ENCODE measurements at places on chromosomes 1 and 21.

GRCh38 chr1:109156916-109157385 is 43.0 kb downstream of the ELAPOR1 start:
- no peak for DNase-seq

GRCh38 chr1:87336623-87337067 is 8.0 kb downstream of the LMO4 start:
- DNase-seq = no peak

- no peak for DNase-seq
Observed at GRCh38 chr1:11736746-11737639, 1.1 kb downstream of the AGTRAP start.

- DNase-seq = no peak
Observed at GRCh38 chr1:236024641-236025040, 40.2 kb downstream of the NID1 start.

GRCh38 chr1:43366601-43367025 is 1.2 kb downstream of the ELOVL1 start:
- DNase-seq = no peak

DNA sequence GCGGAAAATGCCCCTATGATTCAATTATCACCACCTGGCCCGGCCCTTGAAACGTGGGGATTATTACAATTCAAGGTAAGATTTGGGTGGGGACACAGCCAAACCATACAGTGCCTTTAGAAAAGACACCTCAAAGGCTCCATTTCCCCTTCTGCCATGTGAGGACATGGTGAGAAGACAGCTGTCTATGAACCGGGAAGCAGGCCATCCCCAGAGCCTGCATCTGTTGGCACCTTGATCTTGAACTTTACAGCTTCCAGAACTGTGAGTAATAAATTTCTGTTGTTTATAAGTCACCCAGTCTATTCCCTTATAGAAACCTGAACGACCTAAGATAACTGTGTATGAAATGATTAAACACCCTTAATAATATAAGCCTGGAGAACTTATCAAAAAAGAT is 61.6 kb downstream of the KIFAP3 start:
- no peak for DNase-seq

DNA sequence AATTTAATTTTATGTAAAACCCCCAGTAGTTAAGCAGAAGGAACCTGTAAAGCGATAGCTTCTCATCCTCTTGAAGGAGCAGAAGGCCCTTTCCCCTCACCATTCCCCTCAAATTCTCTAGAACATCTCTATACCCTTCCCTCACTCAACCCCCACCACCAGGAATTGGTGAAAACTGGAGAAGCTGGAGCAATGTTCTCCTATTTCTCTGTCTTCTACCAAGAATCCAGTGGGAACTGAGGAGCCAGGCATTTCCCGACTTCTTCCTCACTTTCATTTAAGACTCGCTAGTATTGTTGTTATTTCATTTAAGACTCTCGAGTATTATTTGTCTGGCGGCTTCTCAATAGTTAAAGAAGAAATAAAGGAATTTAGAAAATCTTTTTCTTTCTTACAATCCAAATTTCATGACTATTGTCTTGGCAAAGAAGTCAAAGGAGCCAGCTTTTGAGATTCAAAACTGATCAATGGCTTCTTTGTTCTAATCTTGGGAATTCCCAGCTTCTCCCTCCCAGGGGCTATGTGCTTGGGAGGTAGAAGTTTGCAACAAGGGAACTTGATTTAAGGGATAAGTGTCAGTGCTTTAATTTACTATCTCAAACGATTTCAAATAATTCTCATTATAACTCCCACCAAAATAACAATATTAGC is 253.3 kb upstream of the ADGRL2 start:
- no peak for DNase-seq

DNA sequence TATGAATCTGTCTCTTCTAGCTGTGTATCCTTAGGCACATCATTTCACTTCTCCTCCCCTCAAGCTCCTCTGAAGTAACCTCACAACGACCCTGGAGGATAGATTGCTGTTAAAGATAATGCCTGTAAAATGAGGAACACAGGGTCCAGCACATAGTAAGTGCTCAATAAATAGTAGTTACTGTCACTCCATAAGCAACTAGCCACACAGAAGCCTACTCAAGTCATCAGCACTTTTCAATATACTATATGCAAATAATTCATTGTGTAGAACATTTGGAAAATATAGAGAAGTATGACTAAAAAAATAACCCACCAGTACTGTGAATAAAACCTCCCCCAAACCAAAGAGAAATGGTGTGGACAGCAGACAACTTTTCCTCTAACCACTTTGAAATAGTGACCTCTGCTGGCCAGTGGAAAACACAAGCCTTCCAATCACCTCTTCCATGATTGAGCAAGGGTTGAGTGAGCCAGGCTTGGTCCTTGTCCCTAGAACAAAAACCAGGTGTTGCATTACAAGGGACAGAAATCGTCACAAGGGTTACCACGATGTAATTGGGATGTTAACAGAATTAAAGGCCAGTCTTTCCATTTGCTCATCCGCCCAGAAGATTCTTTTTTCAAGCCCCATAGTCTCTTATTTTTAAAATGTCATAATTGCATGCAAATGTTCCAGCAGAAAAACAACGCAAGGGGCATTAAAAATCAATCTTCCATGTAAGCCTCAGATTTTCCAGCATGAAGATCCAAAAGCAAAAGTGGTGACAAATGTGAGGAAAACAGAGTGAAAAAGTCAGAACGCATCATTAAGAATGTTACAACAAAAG is 15.7 kb upstream of the GLIS1 start:
- no peak for DNase-seq

- DNase-seq = no peak
Observed at GRCh38 chr1:34549199-34549598, 205.6 kb upstream of the GJB5 start.

GRCh38 chr1:15802234-15802965 is 5.0 kb downstream of the UQCRHL start:
- no peak for DNase-seq

GRCh38 chr1:30779294-30780071 is 21.9 kb upstream of the LAPTM5 start:
- no peak for DNase-seq

- DNase-seq = no peak
Observed at GRCh38 chr1:119133987-119134386, 6.5 kb downstream of the WARS2 start.

- no peak for DNase-seq
Observed at GRCh38 chr1:165063181-165063965, 293.1 kb downstream of the LMX1A start.

GRCh38 chr1:162854245-162854882 is 6.6 kb downstream of the CCDC190 start:
- no peak for DNase-seq

DNA sequence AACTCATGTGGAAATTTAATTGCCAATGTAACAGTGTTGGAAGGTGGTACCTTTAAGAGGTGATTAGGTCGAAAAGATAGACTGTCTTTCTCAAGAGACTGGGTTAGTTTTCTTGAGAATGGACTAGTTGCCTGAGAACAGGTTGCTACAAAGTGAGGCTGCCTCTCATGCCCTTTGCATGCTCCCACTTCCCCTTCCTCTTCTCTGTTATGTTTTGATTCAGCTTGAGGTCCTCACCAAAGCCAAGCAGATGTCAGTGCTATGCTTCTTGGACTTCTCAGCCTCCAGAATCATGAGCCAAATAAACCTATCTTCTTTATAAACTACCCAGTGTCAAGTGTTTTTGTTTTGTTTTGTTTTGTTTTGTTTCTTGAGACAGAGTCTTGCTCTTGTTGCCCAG is 187.0 kb upstream of the RUNX1 start:
- no peak for DNase-seq

GRCh38 chr1:48217856-48218255 is 4.7 kb upstream of the SLC5A9 start:
- DNase-seq = no peak

DNA sequence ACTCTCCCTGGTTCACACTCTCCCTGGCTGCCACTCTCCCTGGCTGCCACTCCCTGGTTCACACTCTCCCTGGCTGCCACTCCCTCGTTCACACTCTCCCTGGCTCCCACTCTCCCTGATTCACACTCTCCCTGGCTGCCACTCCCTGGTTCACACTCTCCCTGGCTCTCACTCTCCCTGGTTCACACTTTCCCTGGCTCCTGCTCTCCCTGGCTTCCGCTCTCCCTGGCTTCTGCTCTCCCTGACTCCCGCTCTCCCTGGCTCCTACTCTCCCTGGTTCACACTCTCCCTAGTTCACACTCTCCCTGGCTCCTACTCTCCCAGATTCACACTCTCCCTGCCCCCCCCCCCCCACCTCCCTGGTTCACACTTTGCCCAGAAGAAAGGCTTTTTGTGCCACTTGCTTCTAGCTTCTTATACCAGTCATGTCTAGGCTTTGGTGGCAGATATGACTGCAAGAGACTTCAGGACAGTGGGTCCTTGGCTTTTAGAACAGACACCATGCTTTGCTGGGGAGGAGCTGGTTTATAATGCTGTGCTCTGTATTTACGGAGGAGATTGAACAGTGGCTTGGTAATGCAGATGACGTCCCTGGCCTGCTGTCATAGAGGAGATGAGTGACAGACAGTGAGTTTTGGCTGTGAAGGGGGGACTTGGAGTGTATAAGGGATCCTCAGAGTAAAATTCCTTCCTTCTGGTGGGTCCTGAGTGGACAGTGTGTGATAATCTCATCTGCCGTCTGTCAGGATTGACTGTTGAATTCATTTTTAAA is 17.0 kb downstream of the COQ8A start:
- no peak for DNase-seq

GRCh38 chr1:153670257-153670858 is 435 bp downstream of the ILF2 start:
- no peak for DNase-seq

DNA sequence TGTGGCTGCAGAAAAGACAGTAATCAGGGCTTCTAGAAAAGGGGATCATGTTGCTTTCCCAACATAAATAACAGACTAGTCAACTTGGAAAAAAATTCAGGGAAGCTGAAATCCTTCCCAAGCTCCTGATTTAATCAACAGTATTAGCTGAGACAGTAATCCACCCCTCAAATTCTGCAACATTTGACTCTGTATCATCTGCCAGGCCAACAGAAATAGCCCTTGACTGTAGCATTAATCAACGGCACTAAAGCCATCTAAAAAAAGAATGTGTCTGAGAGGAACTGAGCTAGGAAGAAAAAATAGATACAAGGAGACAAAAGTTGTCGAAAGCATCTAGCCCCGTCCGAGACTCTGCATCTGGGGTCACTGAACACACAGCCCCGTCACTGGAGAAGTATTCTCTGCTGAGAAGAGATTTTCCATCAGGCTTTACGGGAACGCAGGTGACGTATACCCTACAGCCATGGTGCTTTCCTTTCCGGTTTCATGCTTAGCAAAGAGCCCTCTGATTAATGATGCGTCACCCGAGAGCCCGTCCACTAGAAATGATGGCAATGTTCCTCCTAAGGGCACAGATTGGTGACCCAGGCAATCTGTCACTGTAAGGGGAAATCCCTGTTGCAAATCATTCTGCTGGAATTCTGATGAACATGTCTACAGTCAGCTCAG is 42.1 kb upstream of the TP53BP2 start:
- no peak for DNase-seq

DNA sequence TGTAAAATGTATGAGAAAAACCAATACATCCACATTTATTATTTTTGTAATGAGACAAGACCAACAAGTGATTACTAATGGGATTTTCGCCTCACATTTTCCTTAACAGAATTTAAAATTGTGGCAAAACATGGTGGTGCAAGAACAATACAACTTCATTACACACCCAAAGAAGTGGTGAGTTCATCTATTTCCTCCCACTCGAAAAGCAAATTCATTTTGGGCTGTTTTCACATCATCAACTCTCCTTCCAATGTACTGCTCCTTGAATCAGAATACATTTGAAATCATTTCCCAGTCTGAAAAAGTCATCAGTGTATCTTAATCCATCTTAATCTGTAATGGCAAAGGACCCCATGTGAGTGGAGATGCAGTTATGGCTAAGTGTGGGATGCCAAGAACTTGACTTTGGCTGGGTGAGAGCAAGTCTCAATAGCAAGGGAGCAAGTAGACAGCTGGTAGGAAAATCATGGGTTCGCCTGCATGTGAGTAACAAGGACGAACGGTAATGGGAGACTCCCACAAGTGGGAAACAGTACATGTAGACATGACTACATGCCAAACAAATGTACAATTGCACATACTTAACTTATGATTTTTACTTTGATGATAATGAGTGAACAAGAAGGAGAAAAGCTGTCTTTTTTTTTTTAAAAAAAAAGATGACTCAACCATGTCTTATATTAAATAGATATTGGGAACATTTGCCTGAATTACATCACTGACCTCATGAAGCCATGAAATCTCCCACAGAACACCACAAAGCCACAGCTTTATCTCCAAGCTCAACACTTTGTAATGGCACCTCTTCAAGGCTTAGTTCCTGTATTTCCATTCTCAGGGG is 46.0 kb downstream of the RUNX1 start:
- no peak for DNase-seq

GRCh38 chr1:8078176-8078671 is 52.1 kb upstream of the ERRFI1 start:
- no peak for DNase-seq

- DNase-seq = no peak
Observed at GRCh38 chr21:37886726-37887299, 29.4 kb downstream of the KCNJ6 start.

- DNase-seq = no peak
Observed at GRCh38 chr1:62352387-62352786, 33.2 kb upstream of the KANK4 start.

DNA sequence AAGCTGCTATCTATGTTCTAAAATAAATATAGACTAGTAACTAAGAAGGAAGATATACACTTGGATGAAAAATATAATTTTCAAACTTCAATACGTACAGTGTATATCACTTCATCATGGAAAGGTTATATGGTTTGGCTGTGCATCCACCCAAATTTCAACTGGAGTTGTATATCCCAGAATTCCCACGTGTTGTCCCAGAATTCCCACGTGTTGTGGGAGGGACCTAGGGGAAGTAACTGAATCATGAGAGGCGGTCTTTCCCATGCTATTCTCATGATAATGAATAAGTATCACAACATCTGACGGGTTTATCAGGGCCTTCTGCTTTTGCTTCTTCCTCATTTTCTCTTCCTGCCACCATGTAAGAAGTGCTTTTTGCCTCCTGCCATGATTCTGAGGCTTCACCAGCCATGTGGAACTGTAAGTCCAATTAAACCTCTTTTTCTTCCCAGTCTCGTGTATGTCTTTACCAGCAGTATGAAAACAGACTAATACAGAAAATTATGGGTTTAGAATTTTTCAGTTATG is 10.7 kb downstream of the NEGR1 start:
- no peak for DNase-seq

DNA sequence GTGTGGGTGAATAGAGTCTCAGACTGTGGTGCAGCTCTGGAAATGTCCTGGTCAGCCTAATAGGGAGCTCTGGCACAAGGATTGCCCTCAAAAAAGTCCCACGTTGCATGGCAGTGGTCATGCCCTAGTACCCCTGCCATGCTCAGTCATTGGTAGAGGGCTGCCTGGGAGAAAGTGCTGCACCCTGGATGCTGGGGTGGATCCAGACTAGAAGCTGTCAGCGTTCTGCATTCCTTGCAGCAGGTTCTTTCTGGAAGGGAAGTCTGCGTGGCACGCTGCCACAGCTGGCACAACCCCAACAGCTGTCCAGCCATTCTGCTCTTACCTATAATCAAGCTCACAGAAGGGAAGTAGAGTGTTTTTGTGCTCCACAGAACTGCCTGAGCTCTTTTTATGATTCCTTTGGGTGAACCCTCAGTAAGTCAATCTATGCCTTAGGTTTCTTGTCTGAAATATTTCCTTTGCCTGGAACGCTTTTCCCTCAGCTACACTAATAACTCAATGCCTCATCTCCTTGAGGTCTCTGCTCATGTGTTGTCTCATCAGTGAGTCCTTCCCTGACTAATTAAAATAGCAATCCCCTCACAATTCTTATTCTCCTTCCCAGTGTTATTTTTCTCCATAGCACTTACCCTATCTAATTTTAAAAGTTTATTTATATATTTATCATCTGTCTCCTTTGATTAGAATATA is 61.5 kb upstream of the JAK1 start:
- no peak for DNase-seq

GRCh38 chr1:12284486-12284885 is 54.7 kb downstream of the VPS13D start:
- no peak for DNase-seq

All from cortex of kidney (tissue), 1 donor.